ENCODE measurements at places on chromosomes 13 and 19.

- DNase-seq = peak; percentile 62
Observed at GRCh38 chr13:94641409-94641941, 39.8 kb downstream of the GPR180 start.

- no peak for DNase-seq
Observed at GRCh38 chr13:30978981-30979956, 46.8 kb downstream of the TEX26 start.

DNA sequence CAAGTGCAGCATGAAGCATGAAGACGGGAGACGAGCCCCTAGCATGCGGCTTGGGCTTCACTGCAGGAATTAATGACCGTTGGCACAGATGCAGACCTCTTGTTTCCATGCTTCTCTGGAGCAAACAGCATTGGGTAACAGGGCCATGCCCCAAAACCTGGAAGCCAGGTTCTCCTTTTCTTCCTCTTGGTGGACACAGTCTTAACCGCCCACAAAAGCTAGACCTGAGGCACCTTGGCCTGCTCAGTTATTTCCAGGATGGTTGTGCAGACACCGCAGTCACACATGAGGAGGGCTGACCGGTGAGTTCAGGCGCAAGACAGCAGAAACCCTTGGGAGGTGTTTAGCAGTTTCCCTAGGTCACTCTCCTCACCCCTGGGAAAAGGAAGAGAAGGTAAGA, 133.9 kb upstream of the GJB6 start:
- DNase-seq = no peak

GRCh38 chr19:11626252-11626651, 29.0 kb downstream of the ZNF627 start:
- DNase-seq = no peak

DNA sequence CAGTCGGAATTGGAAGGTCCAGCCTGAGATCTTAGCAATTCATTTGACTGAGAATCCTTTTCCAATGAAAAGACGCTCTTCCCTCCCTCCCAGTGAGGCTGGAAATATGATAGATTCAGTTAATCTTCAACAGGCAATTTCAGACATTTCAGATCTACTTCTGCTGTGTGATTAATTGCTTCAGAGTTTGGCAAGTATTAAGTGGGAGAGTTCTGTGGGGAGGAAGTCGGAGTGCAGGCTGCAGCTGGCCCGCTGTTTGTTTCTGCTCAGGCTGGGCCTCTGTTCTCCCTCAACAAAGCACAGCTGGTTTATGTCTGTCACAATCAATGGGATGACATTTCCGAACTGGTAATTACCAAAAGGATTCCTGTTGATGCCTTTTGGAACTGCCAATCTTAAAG, 178.2 kb downstream of the NDFIP2 start:
- no peak for DNase-seq

GRCh38 chr13:56530096-56530495, 610.6 kb upstream of the PRR20A start:
- no peak for DNase-seq
